ENCODE measurements at places on chromosomes 5 and 9. TPM values are rescaled to one million over a fixed set of nuclear protein-coding genes. Genes with fewer than 3 reads are reported as not detected.
A peak's percentile ranks its signal among the peaks of the same experiment; 100 is the strongest.

DNA sequence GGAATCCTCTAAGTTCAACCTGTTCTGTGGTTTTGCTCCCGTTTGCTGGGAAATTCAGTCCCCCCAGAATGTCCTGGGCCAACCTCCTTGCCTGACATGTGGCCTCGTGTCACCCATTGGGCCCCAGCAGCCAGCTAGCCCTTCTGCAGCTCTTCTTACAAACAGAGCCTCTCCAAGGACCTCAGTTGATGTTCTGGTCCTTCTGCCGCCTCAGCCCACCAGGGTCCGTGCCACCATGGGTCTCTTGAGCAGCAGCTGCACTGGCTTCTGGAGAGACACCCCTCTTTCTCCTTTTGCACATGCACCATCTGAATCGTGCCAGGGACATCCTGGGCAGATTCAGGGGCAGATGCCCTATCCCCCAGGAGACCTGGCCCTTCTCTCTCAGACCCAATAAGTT, 85.0 kb downstream of the LMX1B start:
- DNase-seq = no peak

DNA sequence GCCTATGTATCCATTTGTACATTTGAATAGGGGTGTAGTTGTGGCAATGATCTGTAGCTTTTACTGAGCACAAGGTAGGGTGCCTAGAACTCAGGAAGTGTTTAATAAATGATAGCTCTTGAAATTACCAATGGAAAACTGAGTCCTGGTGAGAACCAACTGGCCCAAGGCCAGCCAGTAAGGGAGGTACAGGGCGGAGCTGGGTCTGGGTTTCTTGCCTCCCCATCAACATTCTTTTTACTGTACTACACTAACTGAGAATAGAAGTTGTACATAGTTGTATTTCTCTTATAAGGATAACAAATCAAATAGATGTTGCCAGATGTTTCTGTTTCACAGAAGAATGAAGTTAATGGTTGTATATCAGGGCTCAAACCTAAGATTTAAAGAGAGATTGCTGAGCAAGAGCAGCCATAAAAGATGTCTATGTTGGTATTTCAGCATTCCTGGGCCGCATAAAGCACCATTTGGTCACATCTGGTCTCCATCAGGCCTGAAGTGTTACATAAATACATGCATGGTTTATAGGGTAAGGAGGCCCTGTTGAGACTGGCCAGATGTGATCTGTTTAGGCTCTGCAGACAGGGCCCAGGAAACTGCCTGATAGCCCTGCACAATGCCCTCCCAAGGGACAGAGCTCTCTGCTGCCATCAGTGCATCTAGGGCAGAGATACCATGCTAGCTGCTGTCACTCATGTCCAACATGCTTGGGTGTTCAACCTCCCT, 210.5 kb downstream of the NXNL2 start:
- no peak for DNase-seq

- no peak for DNase-seq
These were observed 27.6 kb downstream of the TPPP start for GRCh38 chr5:665541-665955.

DNA sequence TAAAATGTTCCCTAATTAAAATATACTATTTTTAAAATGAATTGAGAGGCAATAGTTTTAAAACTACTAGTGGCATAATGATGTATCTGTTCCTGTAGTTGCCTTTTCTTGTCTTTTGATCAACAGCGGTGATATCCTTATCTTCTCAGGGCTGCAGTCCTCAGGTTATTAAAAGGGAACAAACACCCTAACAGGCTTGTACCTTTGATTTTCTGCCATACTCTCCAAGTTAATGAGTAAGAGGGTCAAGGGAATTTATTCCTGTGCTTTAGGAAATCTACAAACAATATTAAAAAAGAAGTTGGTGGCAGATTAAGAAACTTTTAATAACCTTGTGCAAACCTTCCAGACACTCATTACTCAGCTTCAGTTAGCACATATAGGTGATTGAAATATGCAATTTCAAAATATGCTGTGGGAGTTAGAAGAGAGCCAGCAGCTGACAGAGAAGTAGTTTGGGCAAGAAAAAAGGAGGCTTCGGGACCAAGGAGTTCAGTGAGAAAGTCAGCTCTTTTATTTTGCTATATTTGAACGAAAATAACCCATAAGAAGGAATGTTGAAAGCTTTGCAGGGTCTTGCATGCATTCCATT, 81.0 kb upstream of the TLE4 start:
- no peak for DNase-seq

DNA sequence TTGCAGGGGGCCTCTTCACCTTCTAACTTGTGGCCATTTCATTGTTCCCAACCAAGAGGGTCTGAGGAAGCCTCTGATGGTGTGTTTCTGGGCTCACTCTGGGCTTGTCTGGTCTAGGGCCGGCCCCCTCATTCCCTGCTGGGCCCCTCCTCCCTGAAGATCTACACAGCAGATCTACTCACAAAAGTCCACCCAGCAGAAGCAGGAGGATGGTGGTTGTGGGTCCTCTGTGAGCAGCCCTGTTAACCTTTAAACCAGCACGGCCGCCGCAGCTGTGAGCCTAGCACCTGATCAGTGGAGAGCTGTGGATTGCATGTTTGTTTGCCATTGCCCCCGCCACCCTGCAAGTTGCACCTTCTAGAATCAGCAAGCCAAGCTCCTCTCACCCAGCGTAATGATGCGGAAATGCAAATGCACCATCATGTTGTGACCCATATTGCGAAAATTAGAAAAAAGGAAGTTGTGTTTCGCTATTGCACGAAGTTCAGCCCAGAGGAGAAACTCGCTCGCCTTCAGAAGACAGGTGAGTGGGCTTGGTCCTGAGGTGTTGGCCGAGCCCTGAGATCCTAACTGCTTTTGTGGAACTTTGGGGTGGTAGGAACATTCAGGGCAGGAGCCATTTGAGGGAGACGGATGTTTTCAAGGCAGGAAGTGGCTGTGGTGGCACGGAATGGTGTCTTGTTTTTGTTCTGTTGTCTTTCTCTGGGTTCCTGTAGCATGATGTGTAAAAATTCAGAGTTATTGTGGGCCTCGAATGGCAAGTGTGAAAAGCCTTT, 16.7 kb downstream of the FGD3 start:
- DNase-seq = peak; percentile 84

Gene GPR151
- polyA plus RNA-seq = not detected

DNA sequence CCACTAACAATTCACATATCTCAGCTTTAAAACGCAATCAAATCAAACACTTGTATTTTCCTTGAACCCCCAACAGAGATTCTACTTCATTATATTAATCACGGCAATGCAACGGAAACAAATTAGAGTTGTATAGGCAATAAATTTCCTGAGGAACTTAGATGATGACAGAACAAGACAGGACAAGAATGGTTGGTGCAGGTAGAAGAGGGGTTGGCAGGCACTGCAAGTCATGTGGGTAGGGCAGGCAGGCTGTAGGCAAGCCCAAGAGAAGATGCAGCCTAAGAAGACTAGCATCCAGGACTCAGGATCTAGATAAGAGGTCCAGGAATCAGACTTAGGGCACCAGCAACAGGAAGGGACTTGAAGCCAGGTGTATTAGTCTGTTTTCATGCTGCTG, 16.6 kb upstream of the FEM1C start:
- no peak for DNase-seq

GRCh38 chr5:73274121-73274520, 101.1 kb downstream of the TMEM174 start:
- DNase-seq = no peak

GRCh38 chr9:118522093-118523028, 818.2 kb downstream of the TLR4 start:
- DNase-seq = no peak

GRCh38 chr9:16870596-16871335, at the start of gene BNC2:
Gene BNC2 (minus strand): TSS chr9:16870670. CDS start chr9:16870648, 22 bp downstream.
- no peak for DNase-seq

- no peak for DNase-seq
These were observed 85.6 kb upstream of the LMX1B start for GRCh38 chr9:126528111-126528510.

DNA sequence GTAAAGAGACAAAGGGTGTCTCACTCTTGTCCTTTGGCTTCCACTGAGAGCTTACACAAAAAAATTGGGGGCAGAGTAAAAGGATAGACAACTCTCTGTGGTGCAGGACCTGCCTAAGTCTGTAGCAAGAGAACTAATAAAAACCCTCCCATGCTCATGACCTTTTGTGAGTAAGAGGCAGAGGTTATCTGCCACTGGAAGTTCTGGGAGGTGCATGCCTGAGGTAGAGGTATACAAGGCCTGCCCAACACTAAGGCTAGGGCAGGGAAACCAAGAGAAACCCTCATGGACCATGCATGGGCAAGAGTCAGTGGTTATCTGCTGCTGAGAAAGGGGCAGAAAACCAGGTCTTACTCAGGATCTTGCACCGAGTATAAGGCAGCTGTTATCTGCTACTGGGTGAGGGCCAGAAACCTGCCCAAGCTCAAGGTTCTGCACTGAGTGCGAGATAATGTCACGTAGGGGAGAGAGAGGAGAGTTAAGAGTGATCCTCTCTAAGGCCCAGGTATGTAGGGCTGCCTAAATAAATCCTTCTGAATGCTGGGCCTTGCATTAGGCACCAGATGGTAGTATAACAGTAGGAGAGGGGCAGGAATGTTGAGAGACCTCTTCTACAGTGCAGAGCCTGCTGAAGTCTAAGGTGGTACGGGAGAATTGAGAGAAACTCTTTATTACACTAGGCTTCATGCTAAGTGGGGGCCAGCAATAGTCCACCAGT, 143.4 kb downstream of the MACROH2A1 start:
- DNase-seq = no peak

DNA sequence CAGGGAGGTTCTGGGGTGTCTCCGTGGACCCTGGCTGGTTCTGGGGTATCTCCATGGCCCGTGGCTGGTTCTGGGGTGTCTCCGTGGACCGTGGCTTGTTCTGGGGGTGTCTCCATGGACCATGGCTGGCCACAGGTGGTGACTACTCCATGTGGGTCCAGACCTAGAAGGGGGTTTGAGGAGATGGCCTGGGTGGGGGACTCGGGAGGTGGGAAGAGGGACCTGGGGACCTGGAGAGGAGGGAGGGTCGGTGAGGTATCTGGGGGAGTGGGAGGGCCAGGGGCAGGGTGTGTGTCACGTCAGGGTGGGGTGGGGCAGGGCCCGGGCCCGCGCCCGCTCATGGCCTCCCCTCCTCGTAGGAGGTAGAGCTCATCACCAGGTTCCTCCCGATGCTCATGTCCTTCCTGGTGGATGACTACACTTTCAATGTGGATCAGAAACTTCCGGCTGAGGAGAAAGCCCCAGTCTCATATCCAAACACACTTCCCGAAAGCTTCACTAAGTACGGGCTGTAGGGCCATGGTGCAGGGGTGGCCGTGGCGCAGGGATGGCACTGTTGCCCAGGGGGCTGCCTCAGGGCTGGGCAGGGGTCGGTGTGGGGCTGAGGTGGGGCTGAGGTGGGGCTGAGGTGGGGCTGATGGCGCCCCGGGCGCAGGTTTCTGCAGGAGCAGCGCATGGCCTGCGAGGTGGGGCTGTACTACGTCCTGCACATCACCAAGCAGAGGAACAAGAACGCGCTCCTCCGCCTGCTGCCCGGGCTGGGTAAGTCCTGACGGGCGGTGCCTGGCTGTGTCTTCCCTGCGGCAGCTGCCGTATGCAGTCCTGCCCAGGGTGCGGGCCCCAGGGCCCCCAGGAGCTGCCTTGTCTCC, 10.7 kb upstream of the TOR4A start:
- DNase-seq = no peak

Gene SCGB3A1
- polyA plus RNA-seq = 0.49 TPM

Gene ITGA1
- polyA plus RNA-seq = 0.79 TPM

DNA sequence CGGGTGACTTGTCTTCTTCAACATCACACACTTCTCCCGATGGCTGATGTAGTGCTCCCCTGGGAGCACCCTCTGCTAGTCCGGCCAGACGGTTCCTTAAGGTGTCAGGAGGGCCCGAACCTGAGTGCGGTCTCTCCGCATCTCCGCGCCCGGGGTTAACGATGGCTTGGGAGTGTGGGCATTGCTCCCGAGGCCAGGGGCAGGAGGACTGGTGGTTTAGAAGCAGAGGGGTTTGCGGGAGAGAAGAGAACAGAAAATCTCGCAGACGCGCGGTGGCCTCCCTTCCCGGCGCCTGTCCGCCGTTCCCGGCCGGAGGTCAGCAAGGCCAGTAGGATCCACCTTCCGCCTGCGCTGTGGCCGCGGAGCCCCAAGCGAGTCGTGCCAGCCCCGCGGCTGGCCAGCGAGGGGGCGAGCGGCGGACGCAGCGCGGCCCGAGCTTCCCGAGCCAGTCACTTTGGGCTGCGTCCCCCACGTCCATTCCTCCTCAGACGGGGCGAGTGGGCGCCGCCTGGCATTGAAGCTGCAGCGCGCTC, 700 bp downstream of the CDO1 start:
- no peak for DNase-seq

Gene SPINK7
- polyA plus RNA-seq = not detected

Gene PTTG1
- polyA plus RNA-seq = 3.6 TPM

Gene CER1
- polyA plus RNA-seq = not detected

Gene TAS2R1
- polyA plus RNA-seq = not detected

GRCh38 chr5:57094753-57095683, 78.8 kb upstream of the GPBP1 start:
- DNase-seq = no peak

Gene KLHL3
- polyA plus RNA-seq = not detected

GRCh38 chr9:95598236-95598635, 81.5 kb upstream of the PTCH1 start:
- DNase-seq = no peak

DNA sequence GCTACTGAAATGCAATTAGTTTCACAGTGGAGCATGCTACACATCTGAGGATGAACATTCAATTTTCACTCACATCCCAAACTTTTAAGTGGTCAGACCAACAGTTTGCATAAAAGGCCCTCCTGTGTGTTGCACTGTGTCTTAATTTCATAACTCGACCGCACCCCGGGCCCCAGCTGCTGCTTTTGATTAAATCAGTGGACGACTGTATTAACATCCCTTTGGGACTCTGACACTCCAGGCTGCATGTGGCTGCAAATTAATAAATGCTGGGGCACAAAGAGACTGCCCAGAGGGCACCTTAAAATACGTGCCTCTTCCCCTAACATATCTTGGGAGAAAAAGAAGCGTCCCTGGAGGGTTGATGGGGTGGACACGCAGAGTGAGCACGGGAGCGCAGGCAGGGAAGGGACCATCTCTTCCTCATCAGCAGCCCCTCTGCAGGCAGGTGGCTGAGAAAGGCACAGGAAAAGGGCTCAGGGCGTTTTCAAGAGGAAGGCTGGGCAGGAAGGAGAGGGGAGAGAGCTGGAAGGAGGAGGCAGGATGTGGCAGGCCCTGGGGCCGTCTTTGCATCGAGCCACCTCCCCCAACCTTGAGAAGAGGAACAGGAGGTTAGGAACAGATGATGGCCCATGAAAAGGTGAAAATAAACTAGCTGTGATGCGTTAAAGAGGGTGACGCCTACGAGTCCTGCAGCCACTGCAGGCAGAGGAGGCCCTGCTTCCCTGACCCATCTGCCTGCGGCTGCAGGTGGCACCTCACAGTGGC, 18.6 kb downstream of the MED10 start:
- no peak for DNase-seq

GRCh38 chr5:96432216-96433065, 607 bp downstream of the PCSK1 start:
- no peak for DNase-seq

- no peak for DNase-seq
These were observed 33.8 kb downstream of the RNF180 start for GRCh38 chr5:64199425-64199824.

GRCh38 chr9:4748612-4749011, 7.6 kb upstream of the AK3 start:
- DNase-seq = no peak

Measured in CD14-positive monocyte (primary cell).